Transverse colon (tissue), 4 donors: ENCODE measurements at places on chromosomes 6 and 20. TPM values are rescaled to one million over a fixed set of nuclear protein-coding genes. Genes with fewer than 3 reads are reported as not detected.

Gene MLIP
- not detected for total RNA-seq

Gene GPR63
- 2.2 TPM for total RNA-seq

Gene BPIFB2
- not detected for total RNA-seq

Gene GPR6
- not detected for total RNA-seq

Gene SMPDL3A
- total RNA-seq, result 195 TPM

Gene TRAPPC3L
- total RNA-seq, result not detected

Gene ADAT2
- 0.75 TPM for total RNA-seq

- DNase-seq, result no peak
These were observed 58.2 kb downstream of the SMAP1 start for GRCh38 chr6:70725817-70726415.

- DNase-seq, result no peak
These were observed 5.0 kb downstream of the ID4 start for GRCh38 chr6:19842030-19842615.

GRCh38 chr20:4794846-4795245 lies 73.1 kb downstream of the PRND start:
- no peak for DNase-seq

GRCh38 chr6:4962905-4963304 lies 40.9 kb downstream of the RPP40 start:
- no peak for DNase-seq

GRCh38 chr6:64502801-64503200 lies 867.2 kb downstream of the PHF3 start:
- no peak for DNase-seq

- DNase-seq, result no peak
These were observed 48.2 kb downstream of the PLG start for GRCh38 chr6:160750276-160750689.

DNA sequence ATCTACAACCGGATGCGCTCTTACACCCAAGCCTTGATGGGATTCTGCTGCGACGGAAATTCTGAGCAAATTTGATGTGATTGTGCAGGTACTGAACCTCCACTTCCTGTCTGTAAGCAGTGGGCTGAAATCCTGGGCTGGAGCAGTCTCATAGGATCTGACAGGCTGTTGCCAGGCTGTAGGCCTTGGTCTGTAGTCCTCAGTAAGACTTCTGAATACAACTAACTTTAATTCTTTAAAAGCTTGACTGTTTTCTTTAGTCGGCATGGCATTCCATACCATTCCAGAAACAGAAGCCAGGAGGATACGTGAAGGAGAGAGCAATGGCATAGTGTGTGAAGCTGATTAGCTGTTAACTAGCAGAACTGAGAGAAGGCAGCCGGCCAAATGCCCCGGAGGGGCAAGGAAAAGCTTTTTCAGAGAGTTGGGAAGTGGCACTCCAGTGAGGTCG lies 68.3 kb downstream of the ADTRP start:
- no peak for DNase-seq

DNA sequence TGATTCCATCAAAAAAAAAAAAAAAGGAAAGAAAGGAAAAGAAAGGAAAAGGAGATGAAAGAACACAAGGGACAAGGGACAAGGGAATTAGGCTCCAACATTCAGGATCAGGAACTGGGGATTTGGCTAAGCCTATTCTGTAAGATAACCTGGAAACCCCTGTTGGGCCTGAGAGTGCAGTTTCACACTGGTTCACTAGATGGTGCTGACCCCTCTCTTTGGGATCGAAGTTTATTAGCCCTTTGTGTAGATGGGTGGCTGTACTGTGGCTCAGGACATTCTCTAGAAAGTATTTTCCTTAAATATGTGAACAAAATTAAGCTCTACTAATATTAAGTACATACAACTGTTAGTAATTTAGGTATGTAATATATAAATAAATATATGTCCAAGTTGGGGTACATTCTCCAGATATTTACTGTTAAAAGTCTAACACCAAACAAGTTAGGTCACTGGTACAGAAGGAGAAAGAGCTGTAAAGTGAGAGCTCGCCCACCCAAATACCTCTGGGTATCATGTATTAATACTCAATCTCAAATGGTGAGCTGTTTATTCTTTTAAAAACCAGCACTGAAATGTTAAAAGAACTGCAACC lies 6.3 kb downstream of the OR2A4 start:
- DNase-seq, result peak; percentile 33

GRCh38 chr20:44643596-44644229 lies 7.8 kb downstream of the ADA start:
- DNase-seq, result peak; percentile 51

DNA sequence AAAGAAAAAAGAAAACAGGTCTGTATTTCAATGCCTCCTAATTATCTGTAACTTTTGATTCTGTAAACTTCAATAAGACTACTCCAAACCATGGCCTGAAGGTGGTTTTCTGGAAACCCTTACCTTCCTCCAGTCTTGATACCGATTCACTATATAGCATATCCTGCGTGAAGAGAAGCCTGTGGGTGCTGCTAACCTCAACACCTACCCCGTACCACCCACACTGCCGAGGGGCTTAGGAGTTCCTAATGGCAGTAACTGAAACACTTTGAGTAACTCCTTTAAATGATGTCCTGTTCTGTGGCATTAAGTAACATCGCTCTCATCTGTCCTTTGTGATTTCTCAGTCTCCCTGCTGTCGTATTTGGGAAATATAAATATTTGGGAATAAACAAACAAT lies 104.5 kb upstream of the CARMIL1 start:
- no peak for DNase-seq

DNA sequence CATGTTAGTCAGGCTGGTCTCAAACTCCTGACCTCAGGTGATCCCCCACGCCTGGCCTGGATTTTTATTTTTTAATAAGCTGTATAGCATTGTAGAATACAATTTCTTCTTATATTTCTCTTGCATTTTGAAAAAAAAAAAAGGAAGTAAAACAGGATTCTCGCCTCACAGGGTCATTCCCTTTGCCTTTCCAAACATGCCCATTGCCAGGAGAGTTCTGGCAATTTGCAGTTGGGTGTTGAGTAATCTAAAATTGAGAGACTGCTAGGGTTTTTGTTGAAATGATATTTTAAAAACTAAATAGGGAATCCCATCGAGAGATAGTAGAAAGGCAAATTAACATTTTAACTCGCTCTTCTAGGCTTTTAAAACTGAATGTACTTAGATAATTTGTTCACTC lies 196.1 kb downstream of the JARID2 start:
- no peak for DNase-seq

GRCh38 chr6:127748290-127748689 lies 152.6 kb downstream of the THEMIS start:
- no peak for DNase-seq

DNA sequence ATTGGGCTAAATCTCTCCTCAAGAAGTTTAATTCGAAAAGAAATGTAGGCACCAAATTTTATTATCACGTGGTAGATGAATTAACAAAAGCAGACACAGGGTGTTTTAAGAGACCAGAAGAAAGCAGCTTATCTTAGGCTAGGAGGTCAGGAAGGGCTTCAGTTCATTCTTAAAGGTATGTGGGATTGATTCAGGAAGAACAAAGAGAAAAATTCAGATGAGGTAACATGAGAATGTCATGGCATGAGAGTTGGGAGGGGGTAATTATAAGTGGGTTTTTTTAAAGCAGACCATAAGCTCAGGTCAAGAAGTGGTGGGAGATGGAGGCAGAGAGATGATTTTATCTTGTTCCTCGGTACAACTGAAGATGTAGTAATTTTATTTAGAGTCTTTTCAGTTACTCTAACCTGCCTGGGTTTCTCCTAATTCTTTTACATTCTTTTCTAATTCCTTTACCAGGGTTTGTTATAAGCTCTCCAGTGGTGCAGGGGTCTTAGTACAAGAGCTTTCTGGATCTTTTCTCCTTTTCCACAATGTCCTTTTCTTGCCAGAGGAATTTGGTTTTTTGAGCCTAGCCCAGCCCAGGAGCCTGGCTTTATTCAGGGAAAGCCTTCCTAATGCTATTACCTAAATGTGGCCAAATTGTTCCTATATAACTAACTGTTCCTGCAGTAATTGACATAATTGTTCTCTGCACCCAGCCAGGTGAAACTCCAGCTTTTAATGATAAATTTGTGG lies 474.1 kb upstream of the BTBD3 start:
- DNase-seq, result no peak

- DNase-seq, result no peak
These were observed 177.9 kb downstream of the TFAP2C start for GRCh38 chr20:56806952-56807517.

- no peak for DNase-seq
These were observed 482.9 kb downstream of the GRIK2 start for GRCh38 chr6:101876431-101876830.
